T-helper 1 cell (primary cell): ENCODE measurements at places on chromosomes 12 and 14.

DNA sequence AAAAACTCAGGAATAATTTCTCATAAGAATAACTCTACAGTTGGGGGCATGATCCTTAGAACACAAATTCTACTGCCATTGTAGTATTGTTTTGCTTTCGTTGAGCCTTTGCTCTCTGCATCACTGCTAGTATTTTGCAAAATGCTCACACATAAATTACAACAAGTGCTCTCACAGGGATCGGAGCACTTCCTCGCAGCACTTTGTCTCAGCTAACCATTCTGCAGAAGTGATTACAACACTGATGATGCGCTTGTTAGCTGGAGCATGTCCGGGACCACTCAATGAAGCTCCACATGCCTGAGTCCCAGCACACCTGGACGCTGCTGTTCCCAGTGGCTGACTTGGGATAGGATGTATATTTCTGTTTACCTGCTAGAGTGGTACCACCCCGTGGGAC, 31.6 kb downstream of the MOAP1 start:
- no peak for DNase-seq

GRCh38 chr12:90076851-90077319, 368.2 kb upstream of the ATP2B1 start:
- no peak for DNase-seq

GRCh38 chr12:59627582-59627981, 31.8 kb downstream of the SLC16A7 start:
- DNase-seq: no peak

DNA sequence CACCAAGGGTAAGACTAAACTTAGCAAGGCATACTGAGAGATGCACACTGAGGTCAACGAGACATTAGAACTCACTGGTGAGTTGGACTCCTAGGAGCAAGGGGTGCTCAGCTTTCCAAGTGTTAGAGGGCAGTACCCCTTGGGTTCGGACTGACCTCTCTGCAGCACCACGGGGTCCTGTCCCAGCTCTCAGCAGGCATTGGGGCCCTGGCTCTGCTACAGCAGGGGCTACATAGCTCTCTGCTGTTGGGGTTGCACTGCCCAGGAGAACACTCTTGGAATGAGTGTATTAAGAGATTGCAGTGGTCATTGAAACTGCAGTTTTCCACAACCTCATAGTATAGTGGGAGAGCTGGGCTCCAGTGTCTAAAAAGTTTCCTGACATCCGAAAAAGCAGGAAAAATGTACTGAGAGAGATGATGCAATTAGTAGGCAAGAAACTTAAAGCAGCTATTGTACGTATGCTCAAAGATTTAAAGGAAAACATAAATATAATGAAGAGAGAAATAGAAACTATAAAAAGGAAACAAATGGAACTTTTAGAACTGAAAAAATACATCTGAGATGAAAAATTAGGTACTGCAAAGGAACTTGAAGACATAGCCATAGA, 132.5 kb upstream of the MAX start:
- DNase-seq: no peak

DNA sequence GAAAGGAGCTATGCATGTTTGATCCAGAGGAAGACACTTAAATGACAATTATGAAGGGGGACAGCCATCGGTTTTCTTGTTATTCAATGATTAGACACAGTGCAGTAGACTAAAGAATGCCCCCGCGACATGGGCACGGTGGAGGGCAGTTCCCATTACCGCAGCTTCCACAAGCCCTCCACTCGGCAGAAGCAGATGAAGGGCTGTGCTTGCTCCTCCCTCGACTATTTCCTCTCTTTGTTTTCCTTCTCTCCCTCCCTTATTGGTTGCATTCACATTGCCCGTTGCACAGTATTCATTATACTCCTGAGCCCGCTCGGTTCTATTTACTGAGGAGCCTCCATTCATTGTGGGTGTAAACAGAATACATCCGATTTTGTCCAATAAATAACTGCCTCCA, 138.8 kb upstream of the RASSF8 start:
- DNase-seq: no peak

DNA sequence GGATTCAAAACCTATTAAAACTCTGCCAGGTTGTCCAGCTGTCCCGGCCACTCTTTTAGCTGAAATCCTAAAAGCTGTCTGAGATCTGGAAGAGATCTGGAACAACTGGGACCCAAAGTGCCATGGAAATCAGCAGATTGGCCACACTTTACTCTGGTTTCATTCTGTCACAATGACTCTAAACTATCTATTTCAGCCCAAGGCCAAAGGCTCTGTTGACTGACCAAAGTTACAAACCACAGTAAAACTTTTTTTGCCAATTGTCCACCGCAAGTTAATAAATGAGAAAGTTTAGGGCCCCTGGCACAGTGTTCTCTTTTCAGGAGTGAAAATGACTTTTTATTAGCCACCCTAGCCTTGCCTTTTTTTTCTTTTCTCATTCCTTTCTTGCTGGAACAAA, 113.4 kb upstream of the CPM start:
- no peak for DNase-seq

GRCh38 chr12:104248444-104248843, 32.9 kb downstream of the TXNRD1 start:
- DNase-seq: no peak

DNA sequence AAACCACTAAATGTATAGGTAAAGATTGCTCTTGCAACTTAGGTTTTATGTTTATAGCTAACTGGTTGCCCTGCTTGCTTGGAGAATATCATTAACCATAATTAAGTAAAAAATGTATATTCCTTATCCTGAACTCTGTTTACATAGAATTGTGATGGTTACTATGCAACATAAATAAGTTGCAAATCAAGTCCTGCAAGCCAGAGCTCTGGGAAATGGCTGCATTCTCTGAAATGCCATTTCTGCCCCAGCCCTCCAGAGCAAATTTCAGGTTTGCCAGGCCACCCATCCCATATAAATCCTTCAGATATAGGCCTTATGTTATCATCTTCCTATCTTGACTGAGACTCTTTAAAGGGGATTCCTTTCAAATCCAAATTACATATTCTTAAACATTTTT, 118.4 kb upstream of the MYF6 start:
- no peak for DNase-seq

DNA sequence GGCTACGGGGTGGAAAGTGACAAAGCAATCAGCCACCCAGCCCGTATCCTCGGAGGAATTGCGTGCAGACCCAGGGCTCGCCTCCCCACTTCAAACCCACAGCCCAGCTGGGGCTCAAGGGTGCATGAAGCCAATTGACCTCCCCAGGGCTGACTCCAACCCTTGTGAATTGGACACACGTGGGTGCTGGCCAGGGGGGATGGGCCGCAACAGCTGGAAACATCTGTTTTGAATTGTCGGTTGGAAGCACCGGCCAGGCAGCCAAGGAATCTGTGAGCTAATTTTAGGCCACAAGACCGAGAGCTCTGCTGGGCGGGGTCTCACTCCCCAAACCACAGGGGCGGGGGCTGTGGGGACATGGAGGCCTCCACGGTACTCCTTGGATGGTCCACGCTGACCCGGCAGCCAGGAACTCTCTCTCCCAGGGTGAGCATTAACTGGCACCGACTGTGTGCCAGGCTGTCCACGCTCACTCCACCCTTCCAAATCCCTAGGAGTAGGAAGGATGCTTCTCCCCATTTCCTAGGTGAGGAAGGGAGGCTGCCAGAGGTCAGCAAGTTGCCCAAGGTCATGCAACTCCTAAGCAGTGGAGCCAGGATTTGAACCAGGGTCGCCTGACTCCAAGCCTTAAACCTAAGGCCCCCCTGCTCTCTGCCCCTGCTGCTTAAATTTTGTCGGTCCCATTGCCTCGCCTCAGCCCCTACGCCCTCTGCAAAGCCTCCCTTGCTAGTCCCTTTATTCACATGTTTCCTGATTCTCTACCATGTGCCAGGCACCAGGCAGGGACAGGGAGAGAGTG, 11.9 kb upstream of the TMEM119 start:
- DNase-seq: no peak

GRCh38 chr14:36647824-36648753, 13.6 kb upstream of the PAX9 start:
- DNase-seq: no peak

- DNase-seq: no peak
Measured at GRCh38 chr14:89420502-89420901, 3.5 kb upstream of the FOXN3 start.

GRCh38 chr12:82838131-82838551, 151.4 kb downstream of the TMTC2 start:
- no peak for DNase-seq

DNA sequence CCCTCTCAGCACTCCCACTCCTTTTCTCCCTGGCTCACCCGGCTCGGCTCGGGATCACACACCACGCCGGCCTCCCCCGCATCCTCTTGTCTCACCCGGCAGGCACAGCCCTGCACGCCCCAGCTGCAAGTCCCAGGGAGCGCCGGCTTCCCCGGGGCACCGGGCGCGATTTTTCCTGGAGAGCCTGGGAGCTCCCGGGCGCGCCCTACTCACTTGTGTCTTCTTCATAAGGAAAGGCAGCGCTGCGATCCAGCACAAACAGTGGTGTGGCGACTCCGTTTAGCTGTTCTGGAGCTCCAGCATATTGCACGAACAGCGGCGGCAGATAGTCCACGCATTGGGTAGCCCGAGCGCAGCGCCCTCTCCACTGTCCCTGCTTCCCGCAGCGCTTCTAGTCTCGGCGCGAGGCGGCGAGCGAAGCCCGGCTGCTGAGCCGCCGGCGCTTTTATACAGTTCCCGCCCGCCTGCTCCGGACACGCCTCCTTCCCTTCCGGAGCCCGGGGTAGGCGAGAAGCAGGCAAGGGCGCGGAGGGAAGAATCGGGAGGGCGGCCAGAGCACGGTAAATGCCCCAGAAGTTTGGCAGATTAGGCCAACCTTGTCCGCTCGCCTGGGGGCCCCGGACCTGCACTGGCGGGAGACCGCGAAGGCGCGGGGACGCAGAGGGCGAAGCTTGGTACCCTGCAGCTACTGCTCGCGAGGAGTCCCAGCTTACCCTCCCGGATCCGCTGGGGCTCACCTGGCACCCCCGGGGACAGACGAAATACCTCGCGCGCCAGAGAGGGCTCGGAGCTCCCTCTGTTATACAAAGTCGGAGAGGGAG, at the start of gene KITLG:
Gene KITLG, minus strand, starts transcription at position 421 of the 821 bp plus-strand sequence. Its CDS starts 193 bp downstream, at position 228.
- DNase-seq: no peak

DNA sequence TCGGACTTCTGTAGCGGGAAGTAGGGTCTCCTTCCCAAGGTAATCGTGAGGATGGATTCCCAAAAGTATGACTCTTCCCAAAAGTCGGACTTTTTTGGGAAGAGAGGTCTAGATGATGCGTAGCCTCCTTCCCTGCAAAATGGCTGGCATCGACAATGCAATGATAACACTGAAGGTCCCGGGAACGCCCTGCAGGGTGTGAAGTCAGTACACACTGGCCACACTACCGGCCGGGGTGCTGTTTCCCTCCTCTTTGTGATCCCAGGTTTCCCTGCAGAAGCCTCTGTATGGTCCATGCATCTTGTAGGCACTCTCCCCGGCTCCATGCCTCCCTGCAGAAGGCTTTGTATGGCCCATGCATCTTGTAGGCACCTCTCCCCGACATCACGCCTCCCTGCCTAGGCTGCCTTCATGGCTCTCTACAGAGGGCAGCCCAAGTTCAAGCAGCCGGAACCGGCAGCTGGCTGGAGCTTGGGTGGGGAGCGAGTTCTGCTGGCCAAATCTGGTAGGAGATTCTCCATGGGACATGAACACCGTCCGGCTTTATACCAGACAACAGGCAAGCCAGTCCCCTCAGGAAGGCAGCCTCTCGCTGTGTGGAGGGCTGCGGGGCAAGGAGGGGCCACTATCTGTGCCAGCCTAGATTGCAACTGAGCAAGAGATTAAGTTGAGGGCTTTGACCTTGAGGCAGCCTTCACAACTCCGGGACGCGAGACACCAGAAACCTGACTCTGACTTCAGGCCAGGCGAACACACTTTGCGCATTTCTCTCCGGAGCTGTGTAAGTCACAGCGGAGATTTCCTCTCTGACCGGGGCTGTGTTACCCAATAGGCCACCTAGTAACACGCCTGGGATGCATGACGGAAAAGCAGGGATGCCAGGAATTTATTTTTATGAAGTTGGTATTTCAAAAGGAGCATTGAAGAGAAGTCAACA, 23.5 kb downstream of the FZD10 start:
- DNase-seq: no peak

GRCh38 chr12:52320784-52321400, at the start of gene KRT83:
KRT83 (minus strand) TSS chr12:52321398; CDS start chr12:52321335, 63 bp downstream.
- DNase-seq: no peak

GRCh38 chr14:68314642-68315041, 478.2 kb downstream of the ZFP36L1 start:
- no peak for DNase-seq

DNA sequence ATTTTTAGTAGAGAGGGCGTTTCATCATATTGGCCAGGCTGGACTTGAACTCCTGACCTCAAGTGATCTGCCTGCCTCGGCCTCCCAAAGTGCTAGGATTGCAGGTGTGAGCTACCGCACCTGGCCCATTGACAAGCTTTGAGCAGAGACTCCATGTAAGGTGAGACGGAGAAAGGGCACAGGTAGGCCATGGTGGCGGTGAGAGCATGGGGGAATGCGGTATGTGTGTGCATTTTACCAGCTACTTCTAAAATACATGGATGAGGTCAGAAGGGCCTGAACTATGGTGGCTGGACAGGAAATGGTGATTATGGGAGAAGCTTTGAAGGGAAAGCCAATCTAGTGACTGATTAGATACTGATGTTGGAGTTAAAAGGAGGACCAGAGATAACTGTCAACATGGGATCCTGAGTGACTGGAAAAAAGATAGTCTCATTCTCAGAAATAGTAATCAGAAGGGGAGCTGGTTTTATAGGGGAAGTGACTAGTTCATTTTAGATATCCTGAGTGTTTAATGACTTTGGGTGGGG, 21.9 kb upstream of the PTPRB start:
- no peak for DNase-seq

- no peak for DNase-seq
Measured at GRCh38 chr14:90454041-90455000, 57.5 kb downstream of the CALM1 start.

DNA sequence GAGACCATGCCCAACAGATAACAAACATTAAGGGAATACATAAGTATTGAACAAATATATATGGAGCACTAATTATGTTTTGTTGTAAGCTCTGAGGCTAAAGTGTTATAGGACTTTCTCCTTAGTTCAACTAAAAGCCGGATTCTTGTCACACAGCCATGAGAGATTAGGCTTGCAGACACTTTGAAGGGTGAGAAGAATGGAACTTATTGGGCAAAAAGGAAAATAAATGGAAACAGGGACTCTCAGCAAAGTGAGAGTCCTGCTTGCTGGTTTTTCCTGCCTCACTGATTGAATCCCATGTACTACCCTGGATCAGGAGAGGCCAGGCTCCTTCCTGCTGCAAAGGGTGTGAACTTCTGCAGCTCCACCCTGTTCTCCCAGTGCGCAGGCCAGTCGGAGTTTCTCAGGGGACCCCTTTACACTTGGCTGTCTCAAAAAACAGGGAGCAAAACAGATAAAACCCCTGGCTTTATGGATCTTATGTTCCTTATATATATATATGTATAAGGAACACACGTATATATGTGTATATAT, 77.1 kb upstream of the FUT8 start:
- DNase-seq: no peak

- DNase-seq: no peak
Measured at GRCh38 chr14:49999826-50000379, 107.0 kb downstream of the ARF6 start.

GRCh38 chr12:75568393-75568792, 57.0 kb upstream of the KRR1 start:
- no peak for DNase-seq
